CD4-positive, alpha-beta T cell treated with Interleukin-21 for 1 hour (primary cell): ENCODE measurements at places on chromosomes 5 and 9.

GRCh38 chr9:101516655-101517054 is 17.0 kb upstream of the RNF20 start:
- DNase-seq, result no peak

GRCh38 chr5:14762549-14763216 is 98.2 kb downstream of the OTULIN start:
- no peak for DNase-seq

DNA sequence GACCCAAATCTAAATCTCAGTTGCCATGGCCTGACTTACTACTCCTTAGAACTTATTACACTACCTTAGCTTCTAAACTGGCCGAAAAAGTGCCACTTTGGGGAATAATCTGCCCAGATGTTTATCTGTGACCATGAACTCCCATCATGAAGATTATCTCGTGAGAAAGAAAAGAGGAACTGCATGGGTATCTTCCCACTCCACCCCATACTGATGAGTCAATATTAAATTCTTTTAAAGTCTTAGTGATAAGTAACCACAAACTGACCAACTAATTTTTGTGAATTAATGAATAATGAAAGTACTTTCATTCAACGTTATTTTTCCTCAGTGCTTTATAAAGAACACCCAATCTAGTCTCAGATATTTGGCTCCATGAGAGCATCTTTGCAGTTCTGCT is 493.5 kb downstream of the EBF1 start:
- DNase-seq, result no peak

DNA sequence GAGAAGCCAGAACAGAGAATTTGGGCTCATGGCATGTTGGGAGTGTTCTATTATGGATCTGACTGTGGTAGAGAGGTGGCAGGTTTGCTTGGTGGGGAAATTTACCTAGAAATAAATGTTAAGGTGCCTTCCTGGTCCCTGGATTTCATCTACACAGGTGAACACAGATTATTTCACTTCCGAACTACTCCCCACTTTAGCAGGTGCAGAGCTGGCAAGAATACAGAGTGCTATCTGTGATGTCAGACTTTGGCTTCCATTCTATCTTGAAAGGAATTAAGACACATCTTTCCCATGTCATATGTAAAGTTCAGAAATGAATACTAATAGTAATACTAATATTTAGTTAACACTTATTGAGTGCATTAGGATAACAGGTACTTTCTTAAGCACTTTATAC is 234.0 kb downstream of the KCTD16 start:
- DNase-seq, result no peak

- no peak for DNase-seq
These were observed 220.6 kb downstream of the MELK start for GRCh38 chr9:36793277-36793676.

- DNase-seq, result no peak
These were observed 148.1 kb downstream of the EBF1 start for GRCh38 chr5:158951436-158952247.

DNA sequence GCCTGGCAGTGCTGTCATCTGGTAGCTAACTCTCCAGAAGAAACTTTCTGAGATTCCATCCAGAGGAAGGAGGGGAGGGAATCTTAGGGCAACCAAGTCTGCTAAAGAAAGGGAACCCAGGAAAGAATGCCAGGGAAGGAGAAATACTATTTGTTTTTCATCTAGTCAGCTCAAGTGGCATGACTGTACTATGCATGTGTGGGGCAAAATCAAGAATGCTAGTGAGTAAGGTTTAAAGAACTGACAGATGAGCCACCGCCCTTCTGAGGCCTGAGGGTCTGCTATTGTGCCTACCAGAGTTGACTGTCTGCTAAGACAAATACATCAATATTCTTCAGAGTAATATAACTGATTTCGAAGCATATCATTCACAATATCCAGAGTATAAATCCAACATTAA is 204.2 kb downstream of the SLC12A2 start:
- DNase-seq, result no peak

GRCh38 chr5:57824623-57825022 is 342.0 kb upstream of the ACTBL2 start:
- no peak for DNase-seq

DNA sequence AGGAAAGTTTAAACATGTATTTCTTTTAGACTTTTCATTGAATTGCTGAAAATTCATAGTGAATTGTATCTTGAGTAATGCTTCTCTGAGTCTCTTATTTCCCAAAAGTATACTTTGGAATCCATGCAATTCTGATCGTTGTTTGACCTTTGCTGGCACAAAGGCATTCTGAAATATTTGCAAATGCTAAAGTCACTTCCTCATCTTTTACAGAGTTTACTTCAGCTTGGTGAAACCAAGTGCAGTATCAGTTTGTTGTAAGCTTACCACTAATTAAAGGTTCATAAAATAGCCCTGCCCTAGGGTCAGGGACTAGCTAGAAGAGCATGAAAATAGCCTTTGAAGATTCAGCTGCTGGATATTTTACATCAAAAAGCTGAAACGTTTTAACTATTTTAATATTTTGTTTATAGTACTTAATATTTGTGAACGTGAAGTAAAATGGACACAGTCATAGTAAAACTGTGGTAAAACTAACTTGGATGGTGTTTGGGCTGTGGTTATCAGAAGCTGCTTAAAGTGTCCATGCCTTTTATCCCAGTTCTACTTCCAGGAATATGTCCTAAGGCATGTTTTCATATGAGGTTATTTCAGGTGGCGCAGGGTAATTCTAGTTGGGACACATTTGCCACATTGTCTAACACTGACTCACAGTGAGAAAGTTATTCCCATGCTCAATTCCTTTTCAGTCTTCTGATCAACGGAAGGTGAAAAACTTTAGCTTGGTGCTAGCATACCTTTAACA is 45.3 kb downstream of the SLC22A5 start:
- DNase-seq, result no peak

- no peak for DNase-seq
These were observed 15.2 kb downstream of the TMEM171 start for GRCh38 chr5:73135429-73136054.

DNA sequence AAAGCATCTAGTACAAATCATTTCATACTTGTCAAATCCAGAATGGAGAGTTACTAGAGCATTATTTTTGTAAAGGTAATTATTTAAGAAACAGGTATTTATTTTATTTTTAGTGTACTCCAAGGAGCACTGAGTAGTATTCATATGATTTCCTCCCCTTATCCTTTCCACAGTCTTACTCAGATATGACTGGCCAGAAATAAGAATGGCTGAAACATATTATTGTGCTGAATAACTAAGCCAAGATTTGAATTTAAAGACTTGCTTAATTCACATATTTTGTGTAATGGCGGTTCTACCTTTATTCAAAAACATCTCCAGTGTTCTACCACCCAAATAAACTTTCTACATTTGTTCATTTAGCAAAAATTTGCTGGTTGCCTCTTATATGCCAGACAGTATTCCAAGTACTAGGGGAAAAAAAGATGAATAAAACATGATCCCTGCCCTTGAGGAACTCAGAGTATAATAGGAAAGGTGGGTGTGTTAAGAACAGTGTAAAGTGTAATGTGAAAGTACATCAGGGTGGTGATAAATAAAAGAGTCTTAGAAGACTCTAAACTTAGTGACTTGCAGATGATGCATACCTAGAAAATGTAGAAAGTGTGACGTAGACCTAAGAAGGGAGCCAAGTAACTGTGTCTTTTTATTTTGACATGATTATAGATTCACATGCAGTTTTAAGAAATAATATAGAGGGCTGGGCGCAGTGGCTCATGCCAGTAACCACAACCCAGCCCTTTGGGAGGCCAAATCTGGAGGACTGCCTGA is 110.4 kb upstream of the GRHPR start:
- DNase-seq, result no peak

DNA sequence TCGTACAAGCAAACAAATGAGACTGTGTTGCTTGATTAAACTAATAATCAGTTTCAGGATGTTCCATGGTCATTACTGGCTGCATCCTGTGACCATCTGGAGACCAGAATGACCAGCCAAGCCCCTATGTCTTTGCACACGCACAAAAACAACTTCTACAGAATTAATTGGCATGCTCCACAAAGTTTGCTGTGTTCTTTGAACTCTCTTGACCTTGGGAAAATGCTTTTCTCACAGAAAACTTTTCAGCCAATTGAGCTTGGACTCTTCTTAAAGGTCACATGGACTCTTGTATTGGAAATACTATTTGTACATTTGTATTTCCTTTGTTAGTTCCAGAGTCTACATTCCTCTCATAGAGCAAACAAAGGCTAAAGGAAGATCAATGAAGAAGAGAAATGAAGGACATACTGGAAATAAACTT is 147.8 kb downstream of the ARRDC3 start:
- no peak for DNase-seq

DNA sequence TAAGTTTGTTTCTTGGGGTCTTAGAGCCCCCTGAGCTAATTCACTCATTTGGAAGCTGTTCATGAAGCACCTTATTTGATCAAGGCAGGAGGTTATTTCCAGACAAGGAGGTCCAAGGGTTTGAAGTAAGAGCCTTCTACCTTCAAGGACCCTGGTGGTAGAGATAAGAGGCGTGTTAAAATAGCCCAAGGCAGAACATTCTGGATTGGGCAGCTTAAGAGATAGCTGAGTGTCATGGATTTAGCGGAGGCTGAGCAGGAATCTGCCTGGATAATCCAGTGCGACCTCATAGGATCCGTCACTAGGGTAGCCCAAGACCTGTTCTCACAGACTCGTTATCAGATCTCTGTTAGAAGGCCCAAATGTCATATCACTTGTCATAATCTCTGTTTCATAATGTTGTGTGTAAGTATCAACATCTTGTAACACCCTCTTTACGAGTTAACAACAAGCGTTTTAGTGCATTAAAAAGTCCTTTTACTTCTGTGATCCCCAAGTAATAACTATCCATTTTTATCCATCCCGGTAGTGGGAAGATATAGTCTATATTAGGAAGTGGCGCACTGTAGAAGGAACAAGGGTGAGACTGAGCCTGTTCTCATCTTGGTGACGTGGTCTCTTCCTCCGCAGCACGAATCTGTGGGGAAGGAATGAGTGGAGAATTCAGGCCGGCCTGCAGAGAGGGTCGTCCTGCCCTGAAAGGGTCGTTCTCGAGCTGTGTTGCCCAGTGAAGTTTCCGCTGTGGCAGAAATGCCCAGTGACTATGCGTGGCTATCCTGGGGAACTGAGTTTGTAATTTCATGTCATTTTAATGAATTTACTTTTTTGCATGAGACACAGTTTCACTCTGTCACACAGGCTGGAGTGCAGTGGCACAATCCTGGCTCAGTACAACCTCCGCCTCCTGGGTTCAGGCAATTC is 28.8 kb downstream of the SLC25A25 start:
- DNase-seq, result no peak

GRCh38 chr9:6943293-6943692 is 185.5 kb downstream of the KDM4C start:
- no peak for DNase-seq

DNA sequence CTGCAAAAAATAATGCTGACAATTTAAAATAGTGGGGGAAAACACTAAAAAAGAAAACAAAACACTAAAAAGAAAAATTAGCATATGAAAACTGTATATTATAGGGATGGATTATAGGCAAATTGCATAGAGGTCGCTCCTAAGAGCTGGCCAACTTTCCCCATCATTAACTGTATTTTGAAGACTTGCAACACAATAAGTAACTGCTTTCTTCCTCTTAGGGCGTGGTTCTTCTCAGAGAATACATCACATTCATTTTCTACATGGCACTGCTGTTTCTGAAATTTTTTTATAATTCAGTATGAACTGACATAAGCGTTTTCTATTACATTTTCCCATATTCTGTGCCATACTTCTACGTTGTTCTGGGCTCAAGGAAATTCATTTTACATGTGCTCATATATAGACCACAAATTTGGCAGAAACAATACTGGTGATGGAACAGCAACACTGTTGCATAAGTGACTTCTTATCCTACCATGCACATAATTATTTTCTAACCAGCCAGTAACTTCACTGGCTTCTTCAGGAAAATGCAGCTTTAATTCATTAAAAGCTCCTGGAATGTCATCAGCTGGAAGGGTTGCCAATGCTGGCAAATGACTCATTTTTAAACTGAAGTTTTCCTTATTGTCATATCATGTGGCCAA is 171.2 kb upstream of the DMAC1 start:
- DNase-seq, result no peak

GRCh38 chr5:14665949-14666348 is 1.4 kb downstream of the OTULIN start:
- DNase-seq, result peak; percentile 65

DNA sequence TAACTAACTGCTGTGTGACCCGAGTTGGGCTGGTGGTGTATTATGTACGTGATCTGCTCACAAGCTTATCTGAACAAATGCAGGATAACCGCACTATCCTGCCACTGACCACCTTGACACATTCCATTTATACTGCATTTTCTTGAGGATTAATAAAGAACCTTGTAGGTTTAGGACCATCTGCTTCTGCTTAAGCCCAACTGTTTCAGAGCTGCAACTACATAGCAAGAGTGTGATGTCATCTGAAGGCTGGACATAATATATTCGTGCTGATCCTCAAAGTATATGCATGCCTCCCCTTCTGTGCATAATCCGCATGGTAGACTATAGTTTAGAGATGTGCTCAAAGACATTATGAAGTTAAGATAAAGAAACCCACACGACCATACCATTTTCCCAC is 435.9 kb downstream of the BNC2 start:
- DNase-seq, result no peak

- DNase-seq, result no peak
These were observed 104.7 kb downstream of the NR2F1-AS1 start for GRCh38 chr5:93476251-93476742.

DNA sequence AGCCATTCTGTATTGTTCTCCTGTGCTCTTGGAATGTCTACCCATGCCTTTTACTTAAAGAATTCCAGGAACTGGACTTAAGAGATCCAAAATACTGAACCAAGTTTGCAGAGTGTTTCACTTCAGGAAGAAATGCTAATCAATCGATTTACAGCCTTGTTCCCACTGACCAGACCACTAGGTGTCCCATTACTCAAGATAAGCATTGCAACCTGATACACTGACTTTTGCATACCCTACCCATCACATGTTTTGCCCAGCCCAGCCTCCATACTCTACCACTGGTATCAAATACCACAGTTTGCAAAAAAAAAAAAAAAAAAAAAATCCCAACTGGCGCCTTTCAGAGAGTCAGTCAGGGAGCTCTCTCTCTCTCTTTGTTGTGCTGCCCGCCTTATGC is 550.8 kb downstream of the CDH9 start:
- no peak for DNase-seq

DNA sequence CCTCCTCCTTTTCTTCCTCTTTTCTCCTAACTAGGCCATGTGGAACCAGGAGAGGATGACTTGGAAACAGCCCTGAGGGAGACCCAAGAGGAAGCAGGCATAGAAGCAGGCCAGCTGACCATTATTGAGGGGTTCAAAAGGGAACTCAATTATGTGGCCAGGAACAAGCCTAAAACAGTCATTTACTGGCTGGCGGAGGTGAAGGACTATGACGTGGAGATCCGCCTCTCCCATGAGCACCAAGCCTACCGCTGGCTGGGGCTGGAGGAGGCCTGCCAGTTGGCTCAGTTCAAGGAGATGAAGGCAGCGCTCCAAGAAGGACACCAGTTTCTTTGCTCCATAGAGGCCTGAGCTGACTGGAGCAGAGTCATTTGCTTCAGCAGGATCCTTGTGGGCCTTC is 13.7 kb downstream of the NUDT2 start:
- DNase-seq, result no peak
